ENCODE measurements at places on chromosomes 16 and 17.

DNA sequence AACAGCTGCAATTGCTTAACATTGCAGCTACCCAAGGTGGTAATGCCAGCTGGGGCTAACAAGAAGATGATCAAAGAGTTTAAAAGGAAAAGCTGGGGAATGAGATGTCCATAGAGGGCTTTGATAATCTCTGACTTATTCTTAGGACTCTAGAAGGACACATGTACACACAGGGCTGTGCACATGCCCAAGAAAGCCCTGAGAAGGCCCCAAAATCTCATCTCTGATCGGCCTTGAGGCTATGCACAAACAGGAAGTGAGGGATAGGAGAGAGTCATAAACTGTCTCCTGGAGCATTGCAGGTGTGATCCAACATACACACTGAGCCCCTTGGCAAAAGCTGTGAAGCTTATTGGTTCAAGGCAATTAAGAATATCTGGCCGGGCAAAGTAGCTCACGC, 17.2 kb upstream of the RABEP1 start:
- no peak for DNase-seq

DNA sequence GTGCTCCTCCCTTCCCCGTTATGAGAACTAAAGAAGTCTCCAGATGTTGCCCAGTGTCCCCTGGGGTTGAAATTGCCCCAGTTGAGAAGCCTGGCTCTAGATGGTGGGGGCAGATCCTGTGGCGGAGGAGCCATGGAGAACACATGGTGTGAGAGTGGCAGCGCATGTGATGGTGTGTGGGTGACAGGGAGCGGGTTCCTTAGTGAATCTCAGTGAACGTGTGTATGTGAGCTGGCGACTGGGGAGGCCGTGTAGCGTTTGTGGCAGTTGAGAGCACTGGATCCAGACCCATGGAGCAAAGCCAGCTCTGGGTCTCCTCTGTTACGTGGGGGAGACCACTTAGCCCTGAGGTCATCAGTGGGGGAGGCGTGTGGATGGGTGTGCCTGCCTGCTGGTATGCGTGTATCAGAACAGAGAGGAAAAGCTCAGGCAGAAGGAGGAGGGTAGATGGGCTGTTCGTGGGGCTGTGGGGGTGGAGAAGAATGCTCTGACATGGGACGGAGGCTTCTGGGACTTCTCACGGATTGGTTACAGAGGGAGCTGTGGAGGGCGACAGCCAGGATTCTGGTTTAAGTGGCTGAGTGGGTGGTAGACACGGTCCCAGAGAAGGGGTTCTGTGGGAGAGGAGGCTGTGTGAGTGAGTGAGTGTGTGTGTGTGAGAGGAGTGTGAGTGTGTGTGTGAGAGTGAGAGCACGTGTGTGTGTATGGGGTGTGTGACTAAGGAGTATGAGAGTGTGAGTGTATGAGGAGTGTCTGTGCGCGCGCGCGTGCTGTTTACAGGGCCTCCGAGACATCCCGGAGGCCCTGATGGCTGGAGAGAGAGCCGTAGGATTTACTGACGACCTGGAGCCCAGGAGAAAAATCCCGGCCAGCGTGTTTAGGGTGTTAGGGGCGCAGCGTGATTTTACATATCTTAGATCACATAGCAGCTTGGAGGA, 193.8 kb downstream of the SNX29 start:
- no peak for DNase-seq

DNA sequence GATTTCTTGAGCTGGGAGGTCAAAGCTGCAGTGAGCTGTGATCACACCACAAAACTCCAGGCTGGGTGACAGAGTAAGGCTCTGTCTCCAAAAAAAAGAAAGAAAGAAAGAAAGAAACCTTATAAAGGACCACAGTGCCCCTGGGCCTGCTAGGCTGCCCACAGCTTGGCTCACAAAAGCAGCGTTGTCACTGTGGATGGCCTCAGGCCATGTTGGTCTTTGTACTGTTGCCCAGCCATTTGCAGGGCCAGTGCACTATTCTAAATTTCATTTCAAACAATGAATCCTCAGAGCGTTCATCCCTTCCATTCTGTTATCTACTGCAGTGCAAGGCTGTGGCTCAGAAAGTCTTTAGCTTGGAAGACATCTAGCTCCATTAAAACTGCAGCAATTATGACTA, 208.4 kb downstream of the SLC39A11 start:
- no peak for DNase-seq

GRCh38 chr16:68005786-68006286, 6.6 kb upstream of the DPEP2 start:
- peak; percentile 83 for DNase-seq
